ENCODE measurements at places on chromosomes 3 and 15. TPM values are rescaled to one million over a fixed set of nuclear protein-coding genes. Genes with fewer than 3 reads are reported as not detected.

Gene TIGIT
- total RNA-seq = not detected

Gene CEP152
- 4.4 TPM for total RNA-seq

Gene ZNF80
- not detected for total RNA-seq

Gene ZNF717
- total RNA-seq = 2.9 TPM

Gene SLC28A1
- not detected for total RNA-seq
